Naive thymus-derived CD8-positive, alpha-beta T cell (primary cell): ENCODE measurements at places on chromosomes 6 and 20.
A peak's percentile ranks its signal among the peaks of the same experiment; 100 is the strongest.

DNA sequence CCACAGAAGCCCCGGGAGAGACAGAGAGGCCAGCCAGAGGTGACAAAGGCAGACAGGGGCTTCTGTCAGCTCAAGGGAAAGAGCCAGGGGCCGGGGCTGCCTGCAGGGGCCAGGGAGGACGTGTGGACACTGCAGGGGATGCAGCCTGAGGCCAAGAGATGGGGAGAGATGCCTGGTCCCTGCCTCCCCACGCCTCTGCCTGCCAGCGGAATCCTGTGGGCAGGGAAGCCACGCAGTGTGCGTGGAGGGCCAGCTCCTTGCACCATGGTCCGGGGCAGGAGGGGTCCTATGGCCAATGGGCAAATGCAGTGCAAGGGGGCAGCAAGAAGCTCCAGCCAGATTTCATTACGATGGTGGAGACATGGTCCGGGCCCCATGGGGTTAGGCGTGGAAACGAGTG is 224.9 kb downstream of the CDH4 start:
- no peak for DNase-seq

GRCh38 chr6:85923013-85923430 is 280.3 kb upstream of the SYNCRIP start:
- DNase-seq, result no peak

DNA sequence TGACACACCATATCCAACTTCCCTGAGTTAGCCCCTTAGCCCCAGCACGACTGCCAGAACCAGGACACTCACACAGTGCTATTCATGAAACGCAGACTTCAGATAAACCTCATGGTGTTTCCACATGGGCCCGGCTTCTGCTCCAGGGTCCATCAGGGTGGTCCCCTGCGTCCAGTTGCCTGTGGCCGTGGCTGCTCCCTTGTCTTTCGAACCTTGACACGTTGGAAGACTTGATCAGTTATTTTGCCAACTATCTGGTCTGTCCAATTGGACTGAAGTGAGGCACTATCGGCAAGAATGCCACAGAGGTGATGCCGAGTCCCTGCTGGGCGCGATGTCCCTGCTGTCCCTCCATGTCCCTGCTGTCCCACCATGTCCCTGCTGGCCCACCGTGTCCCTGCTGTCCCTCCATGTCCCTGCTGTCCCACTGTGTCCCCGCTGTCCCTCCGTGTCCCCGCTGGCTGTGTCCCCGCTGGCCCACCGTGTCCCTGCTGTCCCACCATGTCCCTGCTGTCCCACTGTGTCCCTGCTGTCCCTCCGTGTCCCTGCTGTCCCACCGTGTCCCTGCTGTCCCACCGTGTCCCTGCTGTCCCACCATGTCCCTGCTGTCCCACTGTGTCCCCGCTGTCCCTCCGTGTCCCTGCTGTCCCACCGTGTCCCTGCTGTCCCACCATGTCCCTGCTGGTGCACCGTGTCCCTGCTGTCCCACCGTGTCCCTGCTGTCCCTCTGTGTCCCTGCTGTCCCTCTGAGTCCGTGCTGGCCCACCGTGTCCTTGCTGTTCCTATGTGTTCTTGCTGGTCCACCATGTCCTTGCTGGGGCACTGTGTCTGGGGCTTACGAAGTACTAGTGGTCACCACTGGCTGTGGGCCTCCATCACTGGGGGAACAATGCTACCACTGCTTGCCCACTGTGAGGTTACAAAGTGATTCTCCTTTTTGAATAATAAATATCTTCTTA is 251.4 kb downstream of the DLL1 start:
- DNase-seq, result no peak

- no peak for DNase-seq
These were observed 18.7 kb downstream of the SERPINB6 start for GRCh38 chr6:2952557-2953095.

GRCh38 chr6:2061880-2062279 is 183.5 kb downstream of the GMDS start:
- no peak for DNase-seq

DNA sequence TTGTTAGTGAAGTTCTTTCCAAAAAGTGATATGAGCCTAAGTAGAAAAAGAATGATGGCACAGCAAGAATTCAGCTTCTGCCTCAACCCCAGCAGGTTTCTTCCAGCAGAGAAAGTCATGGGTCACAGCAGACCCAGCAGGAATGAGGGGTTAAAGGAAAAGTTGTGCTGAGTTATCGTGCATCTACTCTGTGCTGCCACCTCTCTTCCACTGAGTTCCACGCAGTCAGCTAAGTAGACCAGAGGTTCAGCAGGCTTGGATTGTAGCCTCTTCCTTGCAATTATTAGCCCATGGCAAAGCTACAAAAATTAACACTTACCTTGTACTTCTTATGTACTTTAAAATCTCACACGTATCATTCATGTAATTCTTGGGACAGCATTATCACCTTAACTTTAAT is 510.8 kb downstream of the PTPRT start:
- no peak for DNase-seq

GRCh38 chr6:153031335-153031955 is 28.9 kb upstream of the MTRF1L start:
- DNase-seq, result no peak

DNA sequence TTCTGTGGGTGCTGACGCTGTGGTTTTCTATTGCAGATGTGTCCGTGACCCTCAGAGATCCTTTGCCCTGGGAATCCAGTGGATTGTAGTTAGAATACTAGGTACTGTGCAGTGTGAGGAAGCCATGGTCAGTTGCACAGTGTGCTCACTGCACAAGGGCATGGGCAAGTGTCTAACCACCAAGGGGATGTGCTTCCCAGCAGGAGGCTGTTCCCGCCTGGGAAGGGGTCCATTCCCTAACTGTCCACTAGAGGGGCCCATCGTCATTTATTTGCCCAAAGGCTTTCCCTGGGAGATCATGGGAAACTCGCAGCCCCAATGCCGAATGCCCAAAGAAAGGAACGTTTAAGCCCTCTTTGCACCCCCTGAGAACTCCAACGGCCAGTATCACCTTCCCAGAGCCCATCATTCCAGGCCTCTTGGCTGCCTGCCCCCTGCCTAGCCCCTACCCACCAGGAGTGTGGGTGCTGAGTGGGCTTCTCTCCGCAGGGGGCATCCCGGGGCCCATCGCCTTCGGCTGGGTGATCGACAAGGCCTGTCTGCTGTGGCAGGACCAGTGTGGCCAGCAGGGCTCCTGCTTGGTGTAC is 26.2 kb downstream of the SLCO4A1 start:
- DNase-seq, result peak; percentile 31

DNA sequence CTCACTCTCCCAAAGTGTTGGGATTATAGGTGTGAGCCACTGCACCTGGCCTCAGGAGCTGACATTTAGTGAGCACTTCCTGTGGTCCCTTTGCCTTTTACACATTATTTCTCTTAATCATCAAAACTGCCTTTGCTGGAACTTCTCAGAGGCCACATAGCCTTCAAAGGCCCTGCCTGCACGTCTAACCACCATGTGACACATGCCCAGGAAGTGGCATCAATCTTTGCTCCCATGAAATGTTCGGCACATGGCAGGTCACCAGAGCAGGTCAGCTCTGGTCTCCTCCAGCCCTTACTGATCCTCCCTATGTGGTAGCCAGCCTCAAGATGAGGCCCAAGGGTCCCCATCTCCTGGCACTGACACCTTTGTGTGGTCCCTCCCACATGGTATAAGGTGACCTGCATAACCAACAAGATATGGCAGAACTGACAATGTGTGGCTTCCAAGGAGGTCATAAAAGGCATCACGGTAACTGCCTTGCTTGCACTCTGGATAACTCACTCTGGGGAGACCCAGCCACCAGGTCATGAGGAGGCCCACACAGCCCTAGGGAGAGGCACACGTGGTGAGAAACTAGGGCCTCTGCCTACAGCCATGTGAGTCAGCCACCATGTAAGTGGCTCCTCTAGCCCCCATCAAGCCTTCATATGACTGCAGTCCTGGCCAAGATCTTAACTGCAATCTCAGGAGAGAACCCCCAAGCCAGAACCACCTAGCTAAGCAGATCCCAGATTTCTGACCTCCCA is 28.8 kb upstream of the HMGA1 start:
- no peak for DNase-seq

GRCh38 chr6:27507041-27507956 is 34.4 kb upstream of the ZNF184 start:
- no peak for DNase-seq

GRCh38 chr20:44526129-44526528 is 4.3 kb upstream of the SERINC3 start:
- DNase-seq, result no peak

- DNase-seq, result no peak
These were observed 15.0 kb downstream of the EZR start for GRCh38 chr6:158804207-158804606.

- no peak for DNase-seq
These were observed 7.2 kb upstream of the SNX14 start for GRCh38 chr6:85600713-85601313.

- no peak for DNase-seq
These were observed 24.5 kb upstream of the COL19A1 start for GRCh38 chr6:69841862-69842261.
